Activated naive CD4-positive, alpha-beta T cell treated with anti-CD3 and anti-CD28 coated beads for 36 hours (primary cell): ENCODE measurements at places on chromosomes 4 and X.

GRCh38 chrX:116694046-116694445 lies 231.3 kb upstream of the CT83 start:
- DNase-seq, result no peak

GRCh38 chr4:176273736-176274135 lies 4.7 kb upstream of the ASB5 start:
- DNase-seq, result no peak

DNA sequence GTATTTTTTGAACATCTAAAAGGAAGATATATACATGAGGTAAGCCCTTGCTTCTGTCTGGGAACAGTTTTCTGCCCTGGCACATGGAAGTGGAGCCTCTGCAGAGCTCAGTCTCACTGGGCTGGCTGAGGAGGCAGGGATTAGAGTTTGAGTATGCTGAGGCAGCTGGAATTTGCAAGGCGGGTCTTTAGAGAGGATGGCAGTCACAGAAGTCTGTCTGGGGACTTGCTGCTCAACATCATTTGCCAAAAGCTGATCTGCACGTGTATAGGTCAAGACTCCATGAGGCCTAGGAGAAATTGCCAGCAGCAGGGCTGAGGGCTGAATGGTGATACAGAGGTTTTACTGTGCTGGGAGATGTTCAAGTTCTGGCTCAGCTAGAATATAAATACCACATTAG lies 163.6 kb upstream of the ANK2 start:
- no peak for DNase-seq

DNA sequence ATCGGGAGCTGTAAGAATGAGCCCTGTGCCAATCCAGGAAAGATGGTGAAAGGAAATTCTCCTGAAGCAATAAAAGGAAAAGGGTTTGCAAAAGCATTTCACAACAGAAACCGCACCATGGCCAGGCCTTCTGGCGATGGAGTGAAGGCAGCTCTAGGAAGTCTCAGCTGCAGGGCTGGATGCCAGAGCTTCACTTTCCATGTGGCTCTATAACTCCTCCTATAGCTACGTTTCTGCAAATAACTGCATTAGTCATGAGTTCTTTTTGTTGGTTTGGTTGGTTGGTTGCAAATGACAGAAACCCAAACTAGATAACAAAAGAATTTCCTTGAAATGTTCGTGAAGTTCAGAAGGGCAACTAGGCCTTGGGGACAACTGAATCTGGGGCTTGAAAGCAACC lies 84.6 kb downstream of the RELL1 start:
- DNase-seq, result no peak

- no peak for DNase-seq
These were observed 106.3 kb downstream of the FAM53A start for GRCh38 chr4:1577822-1578217.

- no peak for DNase-seq
These were observed 61.2 kb upstream of the DAPP1 start for GRCh38 chr4:99755223-99755944.

DNA sequence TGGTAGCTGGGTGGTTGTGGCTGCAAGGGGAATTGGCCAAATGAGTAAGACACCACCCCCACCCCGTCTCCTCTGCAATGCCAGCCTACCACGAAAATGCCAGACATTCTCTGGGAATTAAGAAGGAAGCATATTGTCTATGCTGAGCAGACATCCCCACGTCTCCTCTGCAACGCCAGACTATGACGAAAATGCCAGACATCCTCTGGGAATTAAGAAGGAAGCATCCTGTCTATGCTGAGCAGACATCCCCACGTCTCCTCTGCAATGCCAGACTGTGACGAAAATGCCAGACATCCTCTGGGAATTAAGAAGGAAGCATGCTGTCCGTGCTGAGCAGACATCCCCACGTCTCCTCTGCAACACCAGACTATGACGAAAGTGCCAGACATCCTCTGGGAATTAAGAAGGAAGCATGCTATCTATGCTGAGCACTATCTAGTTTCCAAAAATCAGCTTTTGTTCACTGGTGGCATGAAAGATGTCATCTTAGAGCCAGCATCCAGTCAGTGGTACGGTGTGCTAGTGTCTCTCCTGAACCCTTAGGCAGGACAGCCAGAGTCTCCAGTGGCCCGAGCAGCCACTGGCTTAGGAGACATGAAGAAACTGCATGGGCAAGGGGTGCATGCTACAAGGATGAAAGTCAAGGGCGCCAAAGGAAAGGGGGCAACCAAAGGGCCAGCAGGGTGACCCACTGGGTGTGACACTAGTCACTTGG lies 339.8 kb upstream of the FRG1 start:
- no peak for DNase-seq

- DNase-seq, result peak; percentile 17
These were observed 78.6 kb upstream of the FAM9A start for GRCh38 chrX:8879750-8880149.

GRCh38 chr4:45484740-45485139 lies 639.1 kb downstream of the GABRG1 start:
- no peak for DNase-seq

GRCh38 chrX:130145123-130145522 lies 20.5 kb downstream of the AIFM1 start:
- no peak for DNase-seq
